Activated T-cell treated with anti-CD3 and anti-CD28 coated beads for 48 hours (primary cell): ENCODE measurements at places on chromosomes 16 and 17.

DNA sequence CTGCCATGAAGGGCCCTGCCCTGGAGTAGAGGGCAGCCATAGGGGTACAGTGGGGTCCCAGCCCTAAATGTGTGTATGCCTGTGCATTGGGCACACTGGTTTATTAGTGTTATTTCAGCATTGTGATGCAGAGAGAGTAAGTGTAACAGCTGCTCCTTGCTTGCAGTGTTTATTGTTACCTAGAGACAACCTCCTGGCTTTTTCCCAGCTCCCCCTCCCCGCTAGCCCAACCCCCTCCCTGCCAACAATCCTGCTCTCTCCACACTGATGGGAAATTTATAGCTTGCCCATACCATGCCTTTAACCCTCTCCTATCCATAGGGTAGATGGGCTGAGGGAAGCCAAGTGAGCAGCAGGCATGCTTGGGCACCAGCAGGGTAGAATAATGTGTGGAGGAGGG lies 51.3 kb downstream of the NEUROD2 start:
- no peak for DNase-seq

DNA sequence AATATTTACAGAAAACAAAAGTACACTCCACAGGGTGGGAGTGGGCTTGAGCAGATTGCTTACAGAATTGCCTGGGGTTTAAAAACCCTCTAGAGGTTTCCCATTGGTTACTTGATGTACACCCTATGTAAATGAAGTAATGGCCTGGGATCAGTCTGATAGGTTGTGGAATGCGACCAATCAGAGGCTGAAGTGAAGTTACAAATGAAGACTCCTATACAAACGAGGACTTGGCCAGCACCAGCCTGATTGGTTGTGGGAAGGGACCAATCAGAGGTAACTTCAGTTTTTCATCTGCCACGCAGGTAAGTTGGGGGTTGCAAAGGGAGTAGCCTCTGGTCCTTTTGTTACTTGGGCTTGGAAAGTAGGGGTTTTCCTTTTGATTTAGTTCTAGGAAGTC lies 8.8 kb downstream of the EEF2K start:
- DNase-seq, result no peak

GRCh38 chr16:24007391-24007790 lies 171.6 kb downstream of the PRKCB start:
- no peak for DNase-seq

DNA sequence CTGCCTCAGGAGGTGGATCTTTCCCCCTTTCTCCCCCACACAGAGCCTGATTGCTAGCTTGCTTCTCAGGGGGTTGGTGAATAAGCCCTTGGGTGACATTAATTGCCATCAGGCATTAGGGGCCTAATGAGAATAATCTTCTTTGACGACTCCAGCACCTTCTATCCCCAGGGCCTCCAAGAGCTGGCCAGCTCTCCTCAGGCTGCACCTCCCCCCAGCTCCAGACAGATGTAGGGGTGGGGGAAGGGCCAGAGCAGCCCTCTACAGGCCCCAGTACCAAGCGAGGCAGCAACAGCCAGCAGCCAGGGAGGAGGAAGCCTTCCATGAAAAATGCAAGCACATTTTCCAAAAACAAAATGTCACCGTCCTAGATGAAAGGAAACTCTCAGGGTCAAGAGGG lies 1.4 kb upstream of the TMEM132E start:
- DNase-seq, result no peak

DNA sequence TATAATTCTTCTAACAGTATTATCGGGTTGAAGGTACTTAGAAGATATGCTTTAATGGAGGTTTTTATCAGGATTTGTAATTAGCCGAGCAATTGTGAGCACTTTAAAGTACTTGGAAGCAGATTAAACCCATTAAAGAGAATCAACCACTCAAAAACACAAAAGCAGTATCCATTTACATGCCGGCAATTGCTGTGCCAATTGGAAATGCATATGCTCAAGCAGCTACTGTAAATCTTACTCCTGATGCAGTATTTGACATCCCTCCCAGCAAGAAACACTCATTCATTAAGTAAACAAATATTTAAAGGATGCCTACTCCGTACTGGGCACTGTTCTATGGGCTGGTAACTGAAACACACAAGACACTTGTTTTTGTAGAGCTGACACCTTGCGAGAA lies 11.4 kb upstream of the CCL1 start:
- no peak for DNase-seq

GRCh38 chr17:17718251-17718650 lies 37.0 kb downstream of the RAI1 start:
- DNase-seq, result no peak

GRCh38 chr16:3461151-3461550 lies 17.7 kb downstream of the NAA60 start:
- DNase-seq, result no peak

DNA sequence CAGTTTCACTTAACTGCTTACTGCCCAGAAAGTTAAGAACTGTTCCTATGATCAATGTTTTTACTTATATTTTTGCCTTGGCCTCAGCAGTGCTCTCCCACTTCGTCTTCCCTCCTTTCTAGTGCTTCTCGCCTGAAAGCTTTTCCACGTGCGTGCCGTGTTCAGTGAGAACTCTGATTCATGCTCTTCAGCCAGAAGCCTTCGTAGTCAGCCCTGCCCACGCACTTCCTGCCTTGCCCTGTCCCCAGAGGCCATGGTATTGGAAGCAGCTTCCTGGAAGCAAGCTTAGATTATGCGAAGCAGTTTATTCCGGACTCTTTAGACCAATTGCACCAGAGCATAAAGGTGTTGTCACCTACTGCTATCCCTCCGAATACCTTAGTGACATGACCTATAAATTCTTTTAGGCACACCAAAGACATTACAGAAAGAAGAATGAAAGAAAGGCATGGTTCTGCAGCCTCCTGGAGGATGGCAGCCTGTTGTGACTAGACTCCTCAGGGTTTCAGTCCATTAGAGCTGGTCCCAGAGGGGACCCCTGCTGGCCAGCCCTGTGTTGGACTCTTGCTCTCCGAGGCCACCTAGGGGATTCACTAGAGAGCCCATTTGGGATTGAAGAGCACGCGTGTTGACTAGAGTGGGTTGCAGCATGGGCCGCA lies 105.2 kb downstream of the RPTOR start:
- DNase-seq, result peak; percentile 79
